ENCODE measurements at places on chromosomes 11 and 22.

GRCh38 chr11:102286292-102286691 lies 31.0 kb upstream of the BIRC3 start:
- no peak for DNase-seq

DNA sequence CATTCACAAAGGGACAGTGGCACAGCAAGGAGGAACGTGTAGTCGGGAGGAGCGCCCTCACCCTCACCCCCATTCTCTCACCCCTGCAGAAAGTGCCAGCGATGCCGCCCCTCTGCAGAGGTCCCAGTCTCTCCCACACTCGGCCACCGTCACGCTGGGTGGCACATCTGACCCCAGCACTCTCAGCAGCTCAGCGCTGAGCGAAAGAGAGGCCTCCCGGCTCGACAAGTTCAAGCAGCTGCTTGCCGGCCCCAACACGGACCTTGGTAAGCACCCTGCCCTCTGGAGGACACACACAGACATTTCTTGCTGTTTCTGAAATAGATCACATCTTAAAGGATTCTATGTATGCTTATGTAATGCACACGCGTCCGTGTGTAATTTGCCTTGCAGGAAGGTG lies 34.9 kb downstream of the TBC1D22A start:
- no peak for DNase-seq

DNA sequence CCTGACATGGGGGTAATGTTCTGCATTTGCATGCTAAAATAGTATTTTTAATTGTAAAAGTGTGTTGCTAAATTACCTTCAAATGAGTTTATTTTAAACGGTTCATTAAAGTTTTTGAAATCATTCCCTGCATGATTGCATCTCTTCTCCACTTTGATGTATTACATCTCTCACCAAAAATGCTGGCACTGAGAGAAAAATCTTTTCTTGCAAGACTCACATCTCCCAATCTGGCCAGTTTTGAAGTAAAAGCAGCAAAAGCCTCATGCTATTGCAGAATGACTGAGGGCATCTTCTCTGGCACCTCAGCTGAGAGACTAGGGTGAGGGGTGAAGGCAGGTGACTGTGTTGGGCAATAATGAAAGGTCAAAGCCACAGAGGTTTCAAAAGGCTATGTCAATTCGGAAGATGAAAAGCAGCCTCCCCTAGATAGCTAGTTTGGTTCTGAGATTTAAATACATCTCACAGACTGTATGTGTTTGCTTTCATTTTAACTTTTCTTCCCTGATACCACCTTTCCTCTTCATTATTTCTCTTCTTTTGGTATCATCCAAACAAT lies 292.2 kb upstream of the RAG2 start:
- no peak for DNase-seq

DNA sequence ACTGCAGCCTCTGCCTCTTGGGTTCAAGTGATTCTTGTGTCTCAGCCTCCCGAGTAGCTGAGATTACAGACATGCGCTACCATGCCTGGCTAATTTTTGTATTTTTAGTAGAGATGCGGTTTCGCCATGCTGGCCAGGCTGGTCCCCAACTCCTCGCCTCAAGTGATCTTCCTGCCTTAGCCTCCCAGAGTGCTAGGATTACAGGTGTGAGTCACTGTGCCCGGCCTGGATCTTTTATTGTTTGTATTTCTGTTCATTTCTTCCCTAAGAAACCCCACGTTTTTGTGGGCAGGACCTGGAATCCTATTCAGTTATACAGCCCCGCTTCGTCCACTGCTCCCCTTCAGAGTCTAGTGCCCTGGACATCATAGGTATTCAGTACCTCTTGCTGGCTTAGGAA lies 28.7 kb downstream of the ZBTB16 start:
- DNase-seq = no peak

- DNase-seq = no peak
Measured at GRCh38 chr22:32579529-32580220, 105.1 kb downstream of the FBXO7 start.

DNA sequence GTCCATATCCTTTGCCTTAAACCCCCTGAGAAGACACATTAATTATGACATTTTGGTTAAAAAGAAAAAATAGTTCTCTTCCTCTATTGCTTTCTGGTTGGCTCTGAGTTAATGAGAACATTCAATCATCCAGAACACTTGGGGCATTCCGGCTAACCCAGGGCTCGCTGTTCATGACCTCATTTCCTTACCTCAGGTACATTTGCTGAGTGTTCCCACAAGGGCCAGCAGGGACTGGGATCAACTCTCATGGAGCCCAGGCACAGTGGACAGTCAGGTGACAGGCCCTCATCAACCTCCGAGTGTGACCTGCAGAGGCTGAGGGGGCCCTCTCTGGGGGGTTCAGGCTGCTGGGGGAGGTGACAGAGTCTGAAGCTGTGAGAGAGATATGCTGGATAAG lies 98.9 kb downstream of the MYO18B start:
- DNase-seq = no peak

DNA sequence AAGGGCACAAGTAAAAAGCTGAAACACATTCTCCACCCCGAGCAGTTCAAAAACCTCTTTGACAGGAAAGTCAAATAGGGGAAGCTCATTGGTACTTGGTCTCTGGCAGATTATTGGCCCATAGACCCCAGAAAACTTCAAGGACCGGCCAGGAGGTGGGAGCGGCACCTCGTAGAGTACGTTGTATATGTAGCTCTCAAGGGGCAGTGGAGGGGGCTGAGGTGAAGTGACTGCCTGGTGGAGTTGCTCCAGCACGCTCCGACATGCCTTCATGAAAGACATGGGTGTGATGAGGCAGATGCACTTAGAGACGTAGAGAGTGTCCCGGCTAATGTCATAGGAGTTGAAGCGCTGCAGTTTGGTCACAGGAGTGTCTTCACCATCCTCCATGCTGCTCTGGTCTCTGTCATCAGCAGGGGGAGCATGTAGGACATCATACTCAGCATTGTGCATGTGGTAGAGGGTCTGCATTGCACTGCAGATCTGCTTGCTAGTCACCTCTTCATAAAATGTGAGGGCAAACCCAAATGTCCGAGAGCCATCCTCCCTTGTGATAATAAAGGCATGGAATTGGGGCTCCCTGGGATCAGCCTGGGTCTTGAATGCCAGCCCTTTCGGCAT lies 61.3 kb downstream of the DENND5A start:
- DNase-seq = no peak

DNA sequence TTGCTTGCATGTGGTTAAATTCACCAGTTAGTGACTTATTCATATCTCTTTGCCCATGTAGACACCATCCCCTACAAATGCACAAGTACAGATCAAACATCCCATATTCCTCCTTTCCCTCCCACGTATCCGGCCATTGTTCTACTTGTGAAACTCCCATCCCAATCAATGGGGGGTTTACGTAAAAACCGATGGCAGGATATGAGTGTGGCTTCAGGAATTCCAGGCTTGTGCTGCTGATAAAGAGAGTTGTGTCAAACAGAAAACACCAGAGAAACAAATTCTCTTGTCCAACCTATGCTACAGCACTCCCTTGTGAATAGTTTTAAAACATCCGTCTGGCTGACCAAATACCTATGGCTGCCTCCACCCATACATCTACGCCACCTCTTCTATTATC lies 15.5 kb downstream of the FLI1 start:
- no peak for DNase-seq

GRCh38 chr11:103946793-103947545 lies 89.5 kb upstream of the DDI1 start:
- DNase-seq = no peak

DNA sequence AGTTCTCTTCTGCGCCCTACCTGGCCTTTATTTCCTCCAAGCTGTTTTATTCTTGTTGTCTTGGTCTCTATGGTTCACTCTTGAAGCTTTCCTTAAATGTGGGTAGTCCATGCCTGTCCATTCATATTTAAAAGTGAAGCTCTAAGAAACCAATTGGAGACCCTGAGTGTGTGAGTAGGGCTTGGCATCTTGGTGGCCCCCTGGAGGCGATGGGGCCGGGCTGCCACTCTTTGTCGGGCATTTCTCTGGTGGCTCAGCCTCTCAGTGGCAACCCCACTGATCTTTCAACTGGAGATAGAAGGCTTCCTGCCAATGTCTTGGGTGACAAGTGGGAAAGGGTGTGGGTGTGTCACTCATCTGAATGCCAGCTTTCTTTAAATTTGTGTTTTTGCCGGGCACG lies 9.1 kb downstream of the TRPT1 start:
- no peak for DNase-seq

GRCh38 chr22:37777122-37777687 lies 30.5 kb upstream of the GCAT start:
- no peak for DNase-seq

DNA sequence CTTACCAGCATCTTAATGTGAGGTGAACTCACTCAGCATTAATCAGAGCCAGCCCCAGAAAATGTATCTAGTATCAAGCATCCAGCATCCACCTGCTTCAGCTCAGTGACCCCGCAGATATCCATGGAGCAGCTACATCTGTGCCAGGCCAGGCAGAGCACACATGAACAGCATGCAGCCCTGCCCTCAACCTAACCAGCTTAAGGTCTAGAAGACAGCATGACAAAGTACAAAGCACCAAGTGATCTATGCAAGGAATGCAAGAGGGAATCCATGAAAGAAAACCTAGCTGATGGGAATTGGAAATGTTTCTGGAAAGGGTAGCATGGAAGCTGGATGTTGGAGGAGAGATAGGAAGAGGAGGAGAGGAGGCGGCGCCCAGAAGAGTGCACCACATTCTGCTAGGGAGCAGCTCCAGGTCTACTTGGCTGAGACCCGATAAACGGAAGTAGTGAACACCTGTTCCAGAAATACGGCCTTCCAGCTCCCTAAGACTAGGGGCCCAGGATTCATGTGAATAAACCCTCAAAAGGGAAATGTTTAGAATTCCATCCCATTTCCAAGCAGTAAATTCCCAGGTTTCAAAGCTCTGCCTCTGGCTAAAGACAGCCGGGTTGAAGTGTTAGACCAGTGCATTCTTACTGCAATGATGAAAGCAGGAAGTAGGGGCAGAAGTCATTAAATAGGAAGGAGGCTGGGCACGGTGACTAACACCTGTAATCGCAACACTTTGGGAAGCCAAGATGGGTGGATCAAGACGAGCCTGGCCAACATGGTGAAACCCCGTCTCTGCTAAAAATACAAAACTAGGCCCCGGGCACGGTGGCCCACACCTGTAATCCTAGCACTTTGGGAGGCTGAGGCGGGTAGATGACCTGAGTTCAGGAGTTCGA lies 23.5 kb upstream of the L3MBTL2 start:
- no peak for DNase-seq

GRCh38 chr11:118939953-118940598 lies 14.3 kb upstream of the BCL9L start:
- DNase-seq = no peak

- no peak for DNase-seq
Measured at GRCh38 chr11:119729951-119730613, 1.1 kb upstream of the NECTIN1 start.

GRCh38 chr11:5703741-5704536 lies 14.3 kb downstream of the TRIM22 start:
- DNase-seq = no peak

GRCh38 chr22:44793106-44793505 lies 40.7 kb downstream of the ARHGAP8 start:
- DNase-seq = no peak

All from stimulated activated CD4-positive, alpha-beta T cell treated with anti-CD3 and anti-CD28 coated beads, Interleukin-1b, Interleukin-23, amount 100 ng/mL, for 1 hour (primary cell).